ENCODE measurements at places on chromosomes 3 and 15.

- H3K36me3 ChIP-seq: no peaks in the 10 kb centered on the region
- peaks cover 6% of the 10 kb centered on the region for H3K4me1 ChIP-seq
- no peak overlapping the region for H3K4me3 ChIP-seq
Observed at GRCh38 chr3:46105306-46105919, 78.1 kb upstream of the XCR1 start.

- H3K27me3 ChIP-seq: no peaks in the 10 kb centered on the region
- DNase-seq: no peak
- H3K4me3 ChIP-seq: no peak overlapping the region
- H3K27ac ChIP-seq: no peak overlapping the region
Observed at GRCh38 chr15:78680431-78681075, 39.5 kb upstream of the CHRNB4 start.

GRCh38 chr3:43770426-43771103 is 79.8 kb downstream of the ABHD5 start:
- no peak overlapping the region for H3K4me3 ChIP-seq
- H3K4me1 ChIP-seq: peaks cover 58% of the 10 kb centered on the region
- H3K36me3 ChIP-seq: no peaks in the 10 kb centered on the region
- H3K27ac ChIP-seq: no peak overlapping the region
- DNase-seq: no peak

GRCh38 chr15:93835344-93835743 is 396.0 kb upstream of the MCTP2 start:
- peaks cover 34% of the 10 kb centered on the region for H3K4me1 ChIP-seq
- H3K4me3 ChIP-seq: no peak overlapping the region
- H3K36me3 ChIP-seq: no peaks in the 10 kb centered on the region
- DNase-seq: no peak
- H3K27ac ChIP-seq: no peak overlapping the region
- H3K27me3 ChIP-seq: no peaks in the 10 kb centered on the region

DNA sequence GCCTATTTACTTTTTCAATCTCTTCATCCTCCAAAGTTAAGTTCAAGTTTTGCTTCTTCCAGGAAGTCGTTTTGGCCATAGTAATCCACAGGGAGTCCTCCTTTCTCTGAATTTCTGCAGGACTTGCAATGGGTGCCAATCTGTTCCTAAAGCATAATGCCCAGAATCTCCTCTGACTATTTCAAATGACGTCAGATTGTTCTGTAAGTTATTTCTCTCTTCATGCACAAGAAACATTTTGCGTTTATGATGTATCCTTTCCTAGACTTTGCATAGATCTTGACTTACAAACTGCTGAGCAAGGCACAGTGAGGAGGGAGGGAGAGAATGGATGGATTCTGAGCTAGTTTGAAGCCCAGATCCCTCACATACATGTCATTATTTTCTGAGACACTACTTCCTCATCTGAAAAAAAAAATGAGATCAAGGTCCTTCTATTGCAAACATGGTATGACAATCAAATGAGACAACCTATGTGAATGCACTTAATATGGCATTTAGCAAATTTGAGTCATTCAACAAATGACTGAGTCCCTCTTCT is 103.1 kb downstream of the MEX3B start:
- no peaks in the 10 kb centered on the region for H3K27me3 ChIP-seq
- H3K36me3 ChIP-seq: no peaks in the 10 kb centered on the region
- H3K27ac ChIP-seq: no peak overlapping the region
- no peaks in the 10 kb centered on the region for H3K4me1 ChIP-seq

DNA sequence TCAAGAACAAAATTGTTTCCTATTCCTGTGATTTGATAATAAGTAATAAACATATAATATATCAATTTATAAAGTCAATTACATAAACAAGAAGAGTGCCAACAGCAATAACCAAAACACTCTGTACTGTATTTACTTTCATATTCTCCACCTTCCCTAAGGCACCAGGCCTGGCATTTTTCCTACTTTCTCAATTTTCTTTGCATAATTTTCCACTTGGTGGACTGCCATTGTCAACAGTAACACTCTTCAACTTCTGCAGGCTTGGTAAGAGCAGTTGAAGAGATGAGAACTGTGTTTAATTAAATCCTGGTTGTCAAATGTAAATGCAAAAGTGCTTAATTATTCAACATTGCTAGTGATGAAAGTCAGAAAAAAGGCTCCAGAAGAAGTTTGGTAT is 229.8 kb upstream of the PLSCR5 start:
- H3K36me3 ChIP-seq: no peaks in the 10 kb centered on the region
- no peak overlapping the region for H3K27ac ChIP-seq
- H3K27me3 ChIP-seq: no peaks in the 10 kb centered on the region
- DNase-seq: no peak
- no peaks in the 10 kb centered on the region for H3K4me1 ChIP-seq

DNA sequence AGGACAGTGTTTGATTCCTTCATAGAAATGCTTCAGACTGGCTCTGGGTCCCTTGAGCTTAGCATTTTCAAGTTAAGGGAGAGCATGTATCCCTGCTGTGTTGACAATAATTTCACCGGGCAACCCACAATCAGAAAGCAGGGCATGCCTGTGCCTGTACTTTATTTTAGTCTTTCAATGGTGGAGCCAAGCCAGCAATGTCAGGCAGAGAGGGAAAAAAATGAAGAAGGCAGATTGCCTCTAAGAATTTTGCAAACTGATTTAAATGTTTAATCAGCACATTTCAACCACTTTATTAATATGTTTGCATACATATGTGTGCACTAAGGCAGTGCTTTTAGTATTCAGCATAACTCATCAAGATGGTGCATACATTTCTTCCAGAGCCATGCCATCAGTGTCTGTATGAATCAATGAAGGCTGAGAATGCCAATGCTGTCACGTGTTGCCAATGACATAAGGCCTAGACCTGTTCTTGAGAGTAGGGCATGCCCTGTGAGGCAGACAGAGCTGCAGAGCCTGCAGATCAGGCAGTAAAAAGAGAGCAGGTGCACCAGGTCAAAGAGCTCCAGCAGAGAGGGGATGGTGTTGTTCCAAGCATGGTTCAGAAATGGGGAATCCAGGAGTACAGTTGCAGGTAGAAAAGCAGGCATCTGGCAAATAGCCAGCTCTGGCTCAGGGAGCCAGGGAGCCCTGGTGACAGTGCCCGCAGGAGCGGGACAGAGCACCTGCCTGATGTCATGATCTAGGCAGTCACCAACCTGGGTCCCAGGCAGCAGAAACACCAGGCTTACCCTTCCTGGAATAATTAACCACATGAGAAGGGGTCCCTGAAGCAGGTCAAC is 508.5 kb downstream of the GABRG3 start:
- DNase-seq: no peak
- no peaks in the 10 kb centered on the region for H3K27me3 ChIP-seq
- H3K27ac ChIP-seq: peak overlapping the region; percentile 37
- H3K4me3 ChIP-seq: no peak overlapping the region
- H3K36me3 ChIP-seq: no peaks in the 10 kb centered on the region

GRCh38 chr3:193554811-193555210 is at the start of gene ATP13A4:
TSS of gene ATP13A4 (minus strand) at chr3:193554895. CDS start at chr3:193554799, 96 bp downstream.
- H3K4me3 ChIP-seq: no peak within 1 kb of the TSS
- no peaks in the 10 kb centered on the region for H3K4me1 ChIP-seq
- H3K36me3 ChIP-seq: no peaks in the 10 kb centered on the region
- H3K27me3 ChIP-seq: peaks cover 9% of the 10 kb centered on the region

- H3K27me3 ChIP-seq: no peaks in the 10 kb centered on the region
- peak overlapping the region; percentile 83 for H3K27ac ChIP-seq
- DNase-seq: no peak
Observed at GRCh38 chr15:63156755-63157117, 541 bp downstream of the RPS27L start.

GRCh38 chr3:118984699-118985098 is 49.9 kb downstream of the IGSF11 start:
- H3K4me3 ChIP-seq: no peak overlapping the region
- H3K4me1 ChIP-seq: no peaks in the 10 kb centered on the region
- H3K27ac ChIP-seq: no peak overlapping the region
- DNase-seq: no peak

DNA sequence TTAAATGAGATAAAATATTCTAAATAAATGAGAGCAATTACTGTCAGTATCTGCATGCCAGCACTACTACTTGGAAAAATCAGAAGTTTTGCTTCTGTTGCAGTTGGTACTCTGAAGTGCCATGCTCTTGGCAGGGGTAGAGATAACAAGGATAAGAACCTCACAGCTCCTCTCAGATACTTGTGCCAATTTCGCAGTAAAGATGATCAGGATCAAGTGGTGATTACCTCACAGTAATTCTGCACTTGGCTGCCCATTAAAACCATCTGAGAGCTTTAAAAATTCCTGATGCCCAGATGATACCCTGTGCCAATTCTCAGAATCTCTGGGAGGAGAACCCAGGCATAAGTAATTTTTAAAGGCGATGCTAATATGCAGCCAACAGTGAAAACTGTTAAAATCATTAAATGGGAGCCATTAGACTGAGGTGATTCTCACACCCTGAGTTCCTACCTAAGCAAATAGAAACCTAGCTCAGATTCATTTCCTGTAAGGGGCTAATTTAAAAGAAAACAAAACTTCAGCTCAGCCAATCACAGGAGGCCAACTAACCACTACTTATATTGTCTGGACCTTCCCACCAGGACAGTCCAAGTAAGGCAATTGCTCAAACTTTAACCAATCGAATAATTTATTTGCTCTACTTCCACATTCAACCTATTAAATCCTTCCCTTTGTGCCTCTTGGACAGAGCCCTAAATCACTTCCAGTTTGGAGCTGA is 171.2 kb downstream of the KCNMB2 start:
- no peak overlapping the region for H3K4me3 ChIP-seq
- H3K27ac ChIP-seq: peak overlapping the region; percentile 13
- peaks cover 45% of the 10 kb centered on the region for H3K4me1 ChIP-seq
- H3K27me3 ChIP-seq: no peaks in the 10 kb centered on the region

GRCh38 chr3:66237552-66237951 is 16.8 kb downstream of the SLC25A26 start:
- no peaks in the 10 kb centered on the region for H3K27me3 ChIP-seq
- H3K27ac ChIP-seq: no peak overlapping the region
- H3K36me3 ChIP-seq: peaks cover 7% of the 10 kb centered on the region
- DNase-seq: no peak

- H3K4me3 ChIP-seq: no peak overlapping the region
- DNase-seq: no peak
- H3K4me1 ChIP-seq: peaks cover 27% of the 10 kb centered on the region
- peaks cover 51% of the 10 kb centered on the region for H3K36me3 ChIP-seq
- no peak overlapping the region for H3K27ac ChIP-seq
Observed at GRCh38 chr15:59177317-59177660, 29.4 kb upstream of the LDHAL6B start.

DNA sequence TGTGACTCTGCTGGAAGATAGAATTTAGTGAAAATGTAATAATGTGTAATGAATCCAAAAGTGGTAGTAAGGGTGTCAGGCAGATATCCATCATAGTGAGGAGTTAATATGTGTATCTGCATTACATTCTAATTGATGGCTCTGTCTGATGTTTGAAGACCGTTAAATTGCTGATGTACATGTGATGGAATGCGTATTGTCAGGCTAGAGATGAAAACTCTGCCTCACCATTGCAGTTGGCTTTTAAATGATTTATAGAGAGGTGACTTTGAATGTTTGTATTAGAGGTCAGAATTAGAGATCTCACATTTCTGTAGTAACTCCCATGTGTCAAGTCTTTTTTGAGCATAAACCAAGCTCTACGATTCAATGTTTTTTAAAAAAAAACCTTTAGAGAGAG is 234.6 kb downstream of the NAALADL2 start:
- no peak overlapping the region for H3K27ac ChIP-seq
- no peak overlapping the region for H3K4me3 ChIP-seq
- no peaks in the 10 kb centered on the region for H3K4me1 ChIP-seq
- no peaks in the 10 kb centered on the region for H3K36me3 ChIP-seq
- no peaks in the 10 kb centered on the region for H3K27me3 ChIP-seq

- H3K4me1 ChIP-seq: no peaks in the 10 kb centered on the region
- no peaks in the 10 kb centered on the region for H3K27me3 ChIP-seq
- no peaks in the 10 kb centered on the region for H3K36me3 ChIP-seq
- no peak overlapping the region for H3K27ac ChIP-seq
Observed at GRCh38 chr15:33045066-33045810, 149.3 kb downstream of the FMN1 start.

GRCh38 chr3:44106756-44107155 is 134.9 kb upstream of the TOPAZ1 start:
- DNase-seq: no peak
- no peak overlapping the region for H3K4me3 ChIP-seq
- no peaks in the 10 kb centered on the region for H3K36me3 ChIP-seq
- peaks cover 31% of the 10 kb centered on the region for H3K4me1 ChIP-seq

GRCh38 chr3:128073185-128073725 is 21.0 kb downstream of the SEC61A1 start:
- H3K4me1 ChIP-seq: peaks cover 43% of the 10 kb centered on the region
- no peak overlapping the region for H3K4me3 ChIP-seq
- no peak for DNase-seq
- peaks cover 50% of the 10 kb centered on the region for H3K36me3 ChIP-seq
- peak overlapping the region; percentile 26 for H3K27ac ChIP-seq

DNA sequence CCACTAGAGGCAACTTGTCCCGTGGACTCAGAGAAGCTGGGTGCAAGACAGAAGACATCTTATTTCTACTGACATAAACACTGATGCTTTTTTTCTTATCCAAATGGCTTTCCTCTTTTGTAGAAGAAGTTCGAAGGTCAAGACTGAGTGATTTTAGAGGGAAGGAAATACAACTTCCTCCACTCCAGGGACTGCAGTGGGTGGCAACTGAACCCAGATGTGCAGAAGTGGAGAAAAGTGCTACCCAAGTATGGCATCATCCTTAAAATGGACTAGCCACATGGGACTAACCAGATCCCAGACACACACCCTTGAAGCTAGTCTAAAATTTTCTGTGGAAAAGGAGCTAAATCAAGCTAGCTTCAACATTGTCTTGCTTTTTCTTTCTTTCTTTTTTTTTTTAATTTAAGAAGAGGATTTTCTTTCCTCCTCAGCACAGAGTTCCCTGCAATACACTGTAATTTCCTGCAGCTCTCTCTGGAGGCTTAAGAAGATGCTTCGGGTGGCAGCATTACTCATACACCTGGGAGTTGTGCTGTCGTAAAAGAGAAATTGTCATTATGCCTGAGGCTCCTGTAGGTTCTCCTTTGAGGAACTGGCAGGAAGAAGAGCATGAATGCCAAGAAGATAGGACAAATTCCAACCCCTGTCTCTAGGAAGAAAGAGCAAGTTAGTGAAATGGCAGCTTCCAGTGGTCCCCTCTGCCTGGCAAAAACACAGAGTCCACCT is 3.8 kb upstream of the FRMD4B start:
- no peaks in the 10 kb centered on the region for H3K36me3 ChIP-seq
- H3K27ac ChIP-seq: no peak overlapping the region
- H3K27me3 ChIP-seq: no peaks in the 10 kb centered on the region

DNA sequence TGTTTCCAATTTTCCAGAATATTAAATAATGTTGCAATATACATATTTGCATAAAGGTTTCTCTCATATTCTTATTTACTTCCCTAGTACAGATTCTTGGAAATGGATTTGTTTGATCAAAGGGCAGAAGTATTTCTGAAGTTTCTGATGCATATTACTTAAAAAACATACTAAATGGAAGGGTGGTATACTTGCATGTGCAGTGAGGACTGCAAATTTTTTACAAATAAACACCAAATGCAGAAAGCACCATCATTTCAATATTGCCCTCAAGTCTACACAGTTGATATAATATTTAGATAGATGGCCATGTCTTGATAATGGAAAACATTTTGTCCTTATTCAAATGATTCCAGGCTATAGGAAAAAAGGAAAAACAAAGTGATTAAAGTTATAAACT is 12.3 kb downstream of the TM4SF18 start:
- H3K4me1 ChIP-seq: peaks cover 6% of the 10 kb centered on the region
- H3K36me3 ChIP-seq: no peaks in the 10 kb centered on the region
- no peak overlapping the region for H3K4me3 ChIP-seq
- H3K27me3 ChIP-seq: no peaks in the 10 kb centered on the region

Measured in keratinocyte (primary cell).